ENCODE measurements at places on chromosomes 12 and 14.

DNA sequence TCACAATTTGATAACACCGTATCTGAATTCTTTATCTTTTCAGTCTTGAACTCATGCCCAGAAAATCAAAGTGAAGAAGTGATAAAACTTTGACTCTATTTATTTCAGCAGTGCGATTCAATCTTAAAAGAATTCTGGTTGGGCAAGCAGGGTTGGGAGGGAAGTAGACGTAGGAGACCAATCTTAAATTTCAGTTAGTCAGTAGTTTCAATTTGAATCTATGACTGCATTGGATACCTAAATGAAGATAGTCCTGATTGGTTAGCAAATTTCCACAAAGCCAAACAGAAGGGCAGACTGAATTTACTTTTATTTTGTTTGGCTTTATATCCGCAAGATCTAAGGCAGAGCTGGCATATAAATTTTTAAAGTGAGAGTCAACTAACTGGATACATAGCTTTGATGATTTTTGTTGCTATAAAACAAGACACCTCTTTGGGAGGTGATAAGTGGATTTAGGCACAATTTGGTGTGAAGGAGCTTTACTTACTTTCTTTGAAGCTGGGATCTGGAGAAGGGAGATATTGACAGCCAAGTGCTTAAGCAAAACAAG, 2.6 kb downstream of the ACSS3 start:
- no peak for DNase-seq

DNA sequence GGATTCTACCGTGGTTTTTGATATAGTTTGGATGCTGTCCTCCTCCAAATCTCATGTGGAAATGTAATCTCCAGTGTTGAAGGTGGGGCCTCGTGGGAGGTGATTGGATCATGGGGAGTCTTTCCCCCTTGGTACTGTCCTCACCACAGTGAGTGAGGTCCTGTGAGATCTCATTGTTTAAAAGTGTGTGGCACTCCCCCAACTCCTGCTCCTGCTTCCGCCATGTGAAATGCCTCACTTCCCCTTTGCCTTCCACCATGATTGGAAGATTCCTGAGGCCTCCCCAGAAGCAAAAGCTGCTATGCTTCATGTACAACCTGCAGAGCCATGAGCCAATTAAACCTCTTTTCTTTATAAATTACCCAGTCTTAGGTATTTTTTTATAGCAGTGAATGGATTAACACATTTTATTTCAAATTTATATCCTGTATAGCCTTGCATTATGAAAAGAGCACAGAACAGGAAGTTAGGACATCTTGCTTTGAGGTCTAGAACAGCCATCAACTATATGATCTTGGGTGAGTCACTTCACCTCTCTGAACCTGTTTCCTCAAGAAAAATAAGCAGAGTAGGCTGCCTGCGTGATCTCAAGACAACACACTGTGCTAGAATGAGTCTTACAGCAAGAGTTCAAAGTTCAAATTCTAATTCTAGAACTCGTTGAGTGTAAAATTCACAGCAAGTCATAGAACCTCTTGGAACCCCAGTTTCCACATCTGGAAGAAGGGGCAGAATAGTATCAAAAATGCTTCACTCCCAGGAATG, 160.9 kb upstream of the EEA1 start:
- DNase-seq, result no peak

- DNase-seq, result no peak
Measured at GRCh38 chr14:88962356-88962755, 137.9 kb downstream of the TTC8 start.

DNA sequence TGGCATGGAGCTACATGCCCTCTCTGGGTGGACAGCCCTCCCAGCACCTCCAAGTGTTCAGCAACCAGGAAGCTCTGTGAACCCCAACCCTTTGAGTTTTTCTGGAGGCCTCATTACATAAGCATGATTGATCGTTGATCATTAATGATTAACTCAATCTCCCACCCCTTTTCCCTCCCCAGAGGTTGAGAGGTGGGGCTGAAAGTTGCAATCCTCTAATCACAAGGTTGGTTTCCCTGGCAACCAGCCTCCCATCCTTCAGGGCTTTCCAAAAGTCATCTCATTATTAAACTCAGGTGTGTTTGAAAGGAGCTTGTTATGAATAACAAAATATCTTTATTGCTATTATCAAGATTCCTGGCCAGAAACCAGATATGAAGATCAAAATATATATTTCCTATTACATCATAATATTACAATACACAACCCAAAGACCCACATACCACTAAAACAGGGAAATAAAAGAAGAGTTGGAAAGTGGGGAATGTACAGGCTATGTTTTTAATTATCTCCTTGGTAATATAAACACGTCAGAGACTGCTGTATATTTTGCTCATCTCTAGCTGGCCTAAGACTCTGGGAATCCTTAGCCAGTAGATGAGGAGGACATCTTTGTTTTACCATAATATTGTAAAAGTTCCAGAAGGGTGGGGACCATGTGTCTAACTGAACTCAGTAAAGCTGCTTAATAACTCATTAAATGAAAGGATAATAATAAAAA, 73.6 kb downstream of the SSPN start:
- no peak for DNase-seq

DNA sequence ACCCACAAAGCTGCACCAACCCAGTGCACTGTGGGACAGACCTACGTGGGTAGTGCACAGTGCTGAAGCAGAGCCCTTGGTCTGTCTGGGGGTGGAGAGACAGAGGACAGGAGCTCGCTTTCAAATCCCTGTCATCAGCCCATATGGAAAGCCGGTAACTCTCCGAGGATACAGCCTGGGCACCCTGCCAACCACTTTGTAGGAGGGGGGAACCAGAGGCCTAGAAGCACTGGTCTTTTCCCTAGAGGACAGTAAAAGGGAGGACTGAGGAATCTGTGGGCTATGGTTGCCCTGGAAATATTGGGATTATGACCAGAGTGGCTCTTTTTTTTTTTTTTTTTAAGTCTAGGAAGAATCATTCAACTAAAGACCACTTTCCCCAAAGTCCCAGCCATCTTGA, 74.3 kb downstream of the MAP3K9 start:
- no peak for DNase-seq

GRCh38 chr14:85273099-85273677, 256.8 kb upstream of the FLRT2 start:
- no peak for DNase-seq
